ENCODE measurements at places on chromosomes 4 and X.

- no peak for DNase-seq
Measured at GRCh38 chrX:72141372-72142004, 9.8 kb upstream of the RTL5 start.

- DNase-seq: no peak
Measured at GRCh38 chrX:130893356-130894085, 9.5 kb downstream of the ENOX2 start.

DNA sequence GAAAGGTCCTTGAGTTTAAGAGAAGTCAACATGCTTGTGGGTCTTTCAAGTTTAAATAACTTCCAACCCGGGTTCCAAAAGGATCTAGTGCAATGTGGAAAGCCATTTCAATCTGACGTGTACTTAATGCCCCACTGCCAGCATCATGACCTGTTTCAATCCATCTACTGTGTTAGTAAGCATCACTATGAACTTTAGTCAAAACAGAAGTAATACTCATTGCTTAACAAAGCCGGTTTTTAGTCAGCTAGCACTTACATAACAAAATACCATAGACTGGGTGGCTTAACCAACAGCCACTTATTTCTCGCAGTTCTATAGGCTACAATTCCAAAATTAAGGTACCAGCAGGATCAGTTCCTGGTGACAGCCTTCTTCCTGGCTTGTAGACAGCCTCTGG is 677.5 kb downstream of the DMD start:
- DNase-seq: no peak

DNA sequence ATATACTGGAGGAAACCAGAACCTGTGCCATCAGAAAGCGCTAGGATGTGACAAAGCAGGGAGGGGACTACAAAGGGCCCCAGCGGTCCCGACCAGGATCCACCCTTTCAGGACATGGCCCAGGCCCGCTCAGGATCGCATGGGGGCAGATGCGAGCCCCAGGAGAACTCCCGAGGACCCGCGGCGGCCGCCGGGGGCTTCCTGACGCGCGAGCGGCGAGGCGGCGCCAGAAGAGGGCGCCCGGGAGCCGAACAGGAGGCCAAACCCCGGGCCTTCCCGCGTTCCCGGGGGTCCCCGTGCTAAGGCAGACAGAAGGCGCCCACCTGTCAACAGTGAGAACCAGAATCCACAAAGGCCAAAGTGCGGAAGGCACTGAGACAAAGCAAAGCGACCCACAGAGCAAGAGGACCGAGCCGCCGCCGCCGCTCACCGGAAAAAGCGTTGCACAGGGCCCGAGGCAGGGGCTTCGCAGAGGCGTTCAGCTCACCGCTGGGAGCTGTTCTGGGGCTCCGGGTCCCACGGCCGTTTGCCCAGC is 7.3 kb upstream of the OPN1LW start:
- DNase-seq: peak; percentile 81

DNA sequence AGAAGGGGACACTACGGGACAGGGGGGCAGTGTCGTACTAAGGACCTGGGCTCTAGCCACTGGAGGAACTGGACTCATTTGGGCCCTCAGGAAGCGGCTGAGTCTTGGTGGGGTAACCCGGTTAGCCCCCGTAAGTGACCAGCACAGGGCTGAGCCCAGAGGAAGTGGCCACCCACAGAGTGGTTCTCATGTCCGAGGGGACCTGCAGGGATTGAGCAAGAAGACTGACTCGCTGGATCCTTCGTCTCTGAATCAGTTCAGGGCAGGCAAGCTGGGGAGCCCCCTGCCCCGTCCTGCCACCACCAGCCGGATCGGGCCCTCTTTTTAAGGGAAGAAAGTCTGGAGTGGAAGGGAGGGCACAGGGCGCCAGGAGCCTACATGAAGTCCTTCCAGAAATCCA is 719 bp upstream of the BGN start:
- no peak for DNase-seq

DNA sequence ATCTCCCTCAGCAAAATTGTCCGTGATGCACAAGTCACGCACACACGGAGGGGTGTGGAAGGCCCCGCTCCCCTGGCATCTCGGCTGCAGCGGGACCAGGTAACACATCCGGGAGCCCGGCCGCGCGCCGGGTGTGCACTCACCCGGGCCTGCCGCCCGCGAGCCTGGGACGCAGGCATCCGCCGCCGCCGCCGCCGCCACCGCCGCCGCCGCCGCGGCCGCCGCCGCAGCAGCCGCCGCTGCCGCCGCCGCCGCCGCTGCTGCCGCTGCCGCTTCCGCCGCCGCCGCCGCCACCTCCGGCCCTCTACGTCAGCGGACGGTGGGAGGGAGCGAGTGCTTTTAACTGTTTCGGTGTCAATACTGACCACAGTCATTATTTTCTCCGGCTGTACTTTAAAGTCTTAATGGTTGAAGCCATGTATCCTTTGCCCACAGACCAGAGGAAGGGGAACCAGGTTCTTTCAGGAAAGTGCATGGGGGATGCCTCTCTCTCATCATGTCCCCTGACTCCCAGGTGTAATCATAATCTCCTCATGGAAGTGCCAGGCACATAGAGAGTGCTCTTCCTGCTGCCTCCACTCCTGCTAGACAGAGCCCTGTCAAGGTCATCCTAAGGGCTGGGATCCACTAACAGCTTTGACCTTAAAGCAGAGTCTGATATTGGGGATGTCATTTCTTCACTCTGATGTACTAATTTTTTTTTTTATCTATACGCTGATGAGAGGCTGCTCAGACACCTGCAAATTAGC is 38.0 kb downstream of the MAGEE2 start:
- DNase-seq: peak; percentile 65

GRCh38 chr4:5863461-5864113 is 29.3 kb downstream of the CRMP1 start:
- peak; percentile 87 for DNase-seq

DNA sequence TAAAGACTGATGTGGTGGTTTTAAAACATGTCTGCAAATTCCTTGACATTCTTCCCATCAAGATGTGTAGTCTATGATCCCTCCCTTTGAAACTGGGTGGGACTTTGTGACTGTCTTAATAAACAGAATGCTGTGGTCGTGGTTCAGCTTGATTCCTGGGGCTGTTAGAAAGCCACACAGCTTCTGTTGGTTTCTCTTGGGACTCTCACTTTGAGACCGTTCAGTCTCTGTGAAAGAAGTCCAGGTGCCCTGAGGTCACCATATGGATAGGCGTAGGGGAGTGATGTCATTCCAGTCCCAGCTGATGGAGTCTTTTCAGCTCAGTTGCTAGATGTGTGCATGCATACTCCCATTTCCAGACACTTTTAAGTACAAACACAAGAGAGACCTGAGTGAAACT is 216.6 kb downstream of the KDR start:
- no peak for DNase-seq

DNA sequence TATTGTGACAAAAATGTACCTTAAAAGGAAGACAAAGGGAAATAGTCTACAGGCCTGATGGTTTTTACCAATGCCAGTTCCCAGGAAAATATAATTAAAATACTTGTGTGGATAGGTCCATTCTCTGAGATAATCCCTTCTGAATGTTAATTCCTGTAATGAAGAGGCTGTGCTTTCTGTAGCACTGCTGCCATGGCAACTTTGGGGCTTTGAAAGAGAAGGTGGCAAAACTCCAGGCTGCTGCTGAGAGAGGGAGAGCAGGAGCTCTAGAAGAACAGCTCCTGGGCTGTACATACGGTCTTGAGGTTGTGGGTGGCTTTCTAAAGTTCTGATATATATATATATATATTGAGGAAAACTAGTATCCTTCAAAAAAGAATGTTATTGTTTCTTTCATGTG is 125.4 kb downstream of the PDLIM5 start:
- DNase-seq: no peak

DNA sequence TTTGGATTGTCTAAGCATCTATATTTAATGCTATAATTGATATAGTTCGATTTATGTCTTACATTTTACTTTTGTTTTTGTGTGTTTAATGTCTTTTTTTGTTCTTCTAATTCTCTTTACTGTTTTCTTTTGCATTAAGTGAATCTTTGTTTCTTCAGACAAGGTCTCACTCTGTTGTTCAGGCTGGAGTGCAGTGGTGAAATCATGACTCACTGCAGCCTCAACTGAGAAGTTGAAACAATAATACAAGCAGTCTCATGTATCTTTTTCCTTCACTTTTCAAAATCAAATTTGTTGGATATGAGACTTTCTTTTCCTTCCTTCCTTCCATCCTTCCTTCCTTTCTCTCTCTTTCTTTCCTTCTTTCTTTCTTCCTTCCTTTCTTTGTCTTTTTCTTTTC is 1401.6 kb downstream of the ADGRL3 start:
- DNase-seq: no peak

DNA sequence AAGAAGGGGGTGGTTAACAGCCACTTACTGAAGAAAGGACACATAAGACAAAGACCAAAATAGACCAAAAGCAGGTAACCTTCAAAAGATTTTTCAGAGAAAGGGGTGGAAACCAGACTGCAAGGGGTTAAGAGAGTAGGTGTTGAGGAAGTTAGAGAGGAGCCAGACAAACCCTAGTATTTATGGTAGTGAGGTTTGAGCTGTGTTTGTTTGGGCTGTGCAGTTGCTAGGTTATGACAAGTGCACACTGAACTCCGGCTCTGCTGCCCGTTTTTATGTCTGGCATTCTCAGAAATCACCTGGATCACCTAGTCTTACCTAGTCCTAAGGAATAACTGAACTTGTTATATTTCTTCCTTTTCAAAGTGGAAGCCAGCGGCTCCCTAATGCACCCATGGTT is 22.9 kb upstream of the G3BP2 start:
- DNase-seq: peak; percentile 42

- no peak for DNase-seq
Measured at GRCh38 chrX:51406688-51407519, 74.3 kb downstream of the NUDT10 start.

- DNase-seq: no peak
Measured at GRCh38 chr4:128579154-128579853, 230.2 kb upstream of the JADE1 start.

- DNase-seq: no peak
Measured at GRCh38 chrX:19569121-19569805, 54.0 kb upstream of the MAP3K15 start.

- DNase-seq: no peak
Measured at GRCh38 chrX:153651540-153652079, 4.6 kb downstream of the DUSP9 start.

GRCh38 chrX:51332188-51332942 is at the start of gene NUDT10:
Gene NUDT10 (plus strand): TSS chrX:51332822. CDS start chrX:51332966, 144 bp downstream.
- peak; percentile 63 for DNase-seq

GRCh38 chr4:135538698-135539097 is 1337.1 kb upstream of the PABPC4L start:
- no peak for DNase-seq

- DNase-seq: no peak
Measured at GRCh38 chr4:56146956-56147355, 198.2 kb downstream of the CEP135 start.

DNA sequence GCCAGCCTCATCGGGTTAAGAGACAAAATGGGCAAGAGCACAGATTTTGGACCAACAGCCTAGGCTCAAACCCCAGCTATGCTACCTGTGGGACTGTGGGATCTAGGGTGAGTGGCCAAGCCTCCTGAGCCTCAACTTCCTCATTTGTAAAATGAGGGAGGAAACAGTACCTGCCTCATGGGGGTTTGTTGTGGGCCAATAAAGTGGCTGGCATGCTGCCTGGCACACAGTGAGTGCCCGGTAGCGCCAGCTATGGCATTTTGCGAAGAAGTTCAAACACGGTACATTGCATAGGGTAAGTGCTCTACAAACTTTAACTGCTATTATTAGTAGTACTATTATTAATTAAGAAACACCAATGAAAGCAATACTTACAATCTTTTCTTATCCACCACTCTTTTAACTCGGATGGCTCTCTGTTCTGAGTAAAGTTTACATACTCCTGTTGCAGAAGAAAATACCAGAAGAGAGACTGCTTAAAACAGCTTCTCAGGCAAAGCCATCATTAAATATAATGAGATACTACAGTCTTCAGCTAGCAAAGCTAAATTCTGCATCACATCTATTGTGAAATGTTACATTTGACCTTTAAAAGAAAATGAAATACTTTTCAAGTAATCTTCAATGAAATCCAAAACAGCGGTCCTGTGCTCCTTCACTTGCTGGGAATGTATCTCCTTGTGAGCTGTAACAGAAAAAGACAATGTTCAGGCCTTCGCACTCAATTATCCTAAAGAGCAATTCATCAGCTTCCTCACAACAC is 70.1 kb downstream of the NSG1 start:
- DNase-seq: no peak

GRCh38 chr4:11769434-11769833 is 340.7 kb upstream of the HS3ST1 start:
- DNase-seq: no peak

GRCh38 chrX:48591255-48591791 is 6.0 kb upstream of the WDR13 start:
- DNase-seq: no peak

DNA sequence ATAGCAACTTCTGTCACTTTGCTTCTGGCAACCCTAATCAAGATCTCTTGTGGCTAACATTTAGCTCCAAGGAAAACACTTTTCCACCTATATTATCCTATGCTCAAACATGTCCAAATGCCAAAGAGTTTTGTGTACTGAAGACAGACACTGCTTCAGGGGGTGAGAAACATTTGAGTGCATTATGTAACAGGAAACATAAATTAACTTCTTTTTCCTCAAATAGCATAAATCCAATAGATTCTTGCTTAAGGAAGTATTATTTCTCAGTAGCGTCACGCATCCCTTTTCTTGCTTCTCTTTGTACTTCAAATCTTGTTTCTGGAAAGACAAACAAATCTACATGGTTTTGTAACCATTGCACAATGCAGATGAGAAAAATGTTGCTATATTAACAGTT is 839.1 kb downstream of the GLUD2 start:
- DNase-seq: no peak

- peak; percentile 6 for DNase-seq
Measured at GRCh38 chr4:163587867-163588266, 93.4 kb downstream of the TMA16 start.

- peak; percentile 19 for DNase-seq
Measured at GRCh38 chr4:152166567-152166966, 369.3 kb downstream of the FBXW7 start.

- no peak for DNase-seq
Measured at GRCh38 chrX:3518870-3519269, 172.4 kb upstream of the MXRA5 start.

- DNase-seq: no peak
Measured at GRCh38 chr4:168623011-168623410, 126.2 kb downstream of the PALLD start.

DNA sequence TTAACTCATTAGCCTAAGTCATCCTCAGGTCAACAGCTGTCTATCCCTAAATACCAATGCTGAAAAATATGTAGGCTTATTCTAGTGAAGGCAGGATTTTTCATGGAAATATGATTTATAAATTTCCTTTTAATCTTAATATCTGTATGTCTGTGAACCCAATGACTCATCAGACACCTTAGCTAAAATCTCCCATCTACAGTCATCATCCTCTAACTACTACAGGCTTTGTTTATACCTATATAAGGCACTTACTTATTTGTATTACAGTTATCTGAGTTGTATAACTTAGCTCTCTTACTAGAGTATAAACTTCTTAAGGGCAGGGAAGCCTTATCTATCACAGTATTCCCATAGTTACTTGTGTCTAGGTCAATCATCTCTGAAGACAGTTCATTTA is 24.2 kb downstream of the AMMECR1 start:
- DNase-seq: no peak

GRCh38 chrX:152632445-152633097 is 5.1 kb upstream of the GABRQ start:
- peak; percentile 58 for DNase-seq

GRCh38 chr4:143294310-143294709 is 42.4 kb upstream of the GAB1 start:
- DNase-seq: no peak
